ENCODE measurements at places on chromosomes 11 and 22.

DNA sequence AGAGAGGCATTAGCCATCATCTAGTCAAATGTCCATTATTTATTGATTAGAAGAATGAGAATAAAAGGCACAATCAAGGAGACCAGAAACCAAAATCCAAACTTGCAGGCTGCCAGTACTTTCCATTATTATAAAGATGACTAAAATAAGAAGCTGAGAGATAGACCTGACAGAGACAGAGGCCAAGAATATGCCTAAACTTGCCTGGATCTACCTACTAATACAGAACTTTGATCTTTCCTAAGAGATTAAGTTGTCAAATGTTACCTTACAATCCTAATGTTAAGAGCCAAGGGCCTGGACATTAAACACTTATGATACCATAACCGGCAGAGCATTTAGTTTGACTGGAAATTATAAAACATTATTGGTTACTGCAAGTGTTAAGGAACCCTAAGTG is 6.2 kb downstream of the LGR4 start:
- DNase-seq = no peak

- no peak for DNase-seq
These were observed 26.5 kb upstream of the TREH start for GRCh38 chr11:118705791-118706545.

DNA sequence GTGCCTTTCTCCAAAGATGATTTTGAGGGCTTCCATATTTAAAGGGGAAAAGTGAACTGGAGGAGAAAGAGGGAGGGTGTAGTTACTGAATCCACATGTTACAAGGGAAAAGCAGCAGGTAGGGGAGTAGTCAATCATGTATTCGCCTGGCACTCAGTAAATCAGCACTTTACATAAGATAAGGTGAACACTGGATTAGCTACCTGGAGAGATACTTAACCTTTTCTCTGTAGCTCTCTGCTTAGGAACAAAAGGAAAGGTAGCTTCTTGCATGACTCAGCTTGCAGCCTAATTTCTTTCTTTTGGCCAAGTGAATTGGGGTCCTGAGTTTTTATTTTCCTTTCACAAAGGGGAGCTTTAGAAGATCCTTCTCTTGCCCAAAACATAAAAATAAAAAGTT is 43.3 kb upstream of the PHF21B start:
- no peak for DNase-seq

DNA sequence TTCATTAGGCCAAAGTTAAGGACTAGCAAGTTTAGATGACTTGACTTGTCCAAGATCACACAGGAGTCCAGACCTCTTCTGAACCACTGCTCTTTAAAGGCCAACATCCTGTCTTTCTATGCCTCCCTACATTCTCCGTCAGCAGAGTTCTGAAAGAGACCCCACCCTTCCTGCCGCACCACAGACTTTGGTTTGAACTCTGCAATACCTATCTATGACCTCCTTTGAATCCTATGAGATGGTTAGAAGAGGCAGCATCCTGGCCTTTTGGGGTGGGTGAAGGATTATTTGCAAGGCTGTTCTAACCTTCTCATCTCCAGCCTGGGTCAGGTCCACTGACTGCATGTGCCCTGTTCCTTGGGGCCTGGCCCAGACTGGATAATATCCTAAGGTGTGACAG is 4.3 kb upstream of the RRM1 start:
- no peak for DNase-seq

GRCh38 chr22:28047740-28048139 is 128.7 kb upstream of the PITPNB start:
- no peak for DNase-seq

GRCh38 chr11:130721023-130721681 is 195.1 kb downstream of the SNX19 start:
- no peak for DNase-seq

DNA sequence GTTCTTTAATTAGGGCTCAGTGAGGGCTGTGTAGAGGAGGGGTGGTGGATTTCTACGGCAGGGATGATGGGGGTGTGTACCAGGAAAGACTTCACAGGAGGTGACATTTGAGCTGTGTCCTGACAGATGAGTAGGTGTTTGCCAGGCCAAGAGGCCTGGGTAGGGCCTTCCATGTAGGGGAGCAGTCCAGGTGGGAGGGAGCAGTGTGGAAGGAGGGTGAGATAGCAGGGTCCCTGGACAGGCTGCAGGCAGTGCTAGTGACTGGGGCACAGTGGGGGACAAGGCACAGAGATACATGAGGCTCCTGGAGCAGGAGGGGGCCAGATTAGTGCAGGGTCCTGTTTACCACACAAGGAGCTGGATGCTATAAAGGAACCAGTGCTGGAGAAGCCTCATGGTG is 147.9 kb upstream of the CADM1 start:
- DNase-seq = no peak

DNA sequence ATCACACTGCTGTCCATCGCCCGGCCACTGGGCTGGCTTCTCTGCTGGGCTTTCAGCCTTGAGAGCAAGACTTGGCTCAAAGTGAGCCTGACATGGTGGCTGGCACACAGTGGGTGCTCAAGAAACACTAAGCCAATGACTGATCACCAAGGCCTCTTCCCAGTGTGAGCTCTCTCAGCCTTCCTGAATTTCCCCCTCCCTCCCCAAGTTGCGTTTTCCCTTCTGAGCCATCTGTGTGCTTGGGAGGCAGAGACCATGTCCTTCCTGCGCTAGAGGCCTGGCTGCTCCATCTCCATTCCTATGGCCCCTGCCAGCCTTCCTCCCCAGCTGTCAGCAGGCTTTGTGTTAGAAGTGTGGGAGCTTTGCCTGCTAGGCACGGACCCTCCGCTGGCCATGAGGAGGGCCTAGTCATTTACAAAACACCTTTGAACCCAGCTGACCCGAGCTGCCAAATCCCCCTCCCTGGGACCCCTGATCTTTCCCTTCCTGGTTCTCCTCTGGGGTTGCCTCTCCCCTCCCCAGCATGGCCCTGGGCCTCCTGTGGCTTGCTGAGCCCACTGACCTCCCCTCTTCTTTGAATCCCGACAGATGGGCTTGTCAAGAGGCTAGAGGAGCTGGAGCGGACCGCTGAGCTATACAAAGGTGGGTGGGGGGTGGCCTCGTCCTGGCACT is 13.2 kb downstream of the PICK1 start:
- peak; percentile 77 for DNase-seq

- DNase-seq = no peak
These were observed 397.4 kb downstream of the SOX6 start for GRCh38 chr11:15958910-15959309.

- no peak for DNase-seq
These were observed 2.4 kb downstream of the FUT4 start for GRCh38 chr11:94546162-94546470.

DNA sequence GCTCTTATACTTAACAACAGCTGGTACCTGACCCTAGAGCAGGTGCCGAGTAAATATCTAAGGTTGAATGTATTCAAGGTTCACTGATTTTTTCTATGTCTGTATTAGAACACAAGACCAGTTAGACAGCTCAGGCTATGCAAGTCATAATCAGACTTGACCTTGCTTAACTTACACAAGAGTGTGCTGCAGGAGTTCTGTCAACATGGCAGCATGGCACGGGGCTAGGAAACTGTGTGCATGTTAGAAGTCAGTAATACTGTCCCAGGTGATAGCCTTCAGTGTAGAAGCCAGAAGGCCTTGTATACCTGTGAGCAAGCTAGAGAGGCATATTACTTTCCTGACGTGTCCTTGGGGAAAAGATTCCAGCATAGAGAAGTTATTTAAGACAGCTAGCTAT is 253.1 kb downstream of the FAT3 start:
- DNase-seq = no peak

GRCh38 chr11:61928606-61929005 is 11.2 kb upstream of the RAB3IL1 start:
- no peak for DNase-seq

DNA sequence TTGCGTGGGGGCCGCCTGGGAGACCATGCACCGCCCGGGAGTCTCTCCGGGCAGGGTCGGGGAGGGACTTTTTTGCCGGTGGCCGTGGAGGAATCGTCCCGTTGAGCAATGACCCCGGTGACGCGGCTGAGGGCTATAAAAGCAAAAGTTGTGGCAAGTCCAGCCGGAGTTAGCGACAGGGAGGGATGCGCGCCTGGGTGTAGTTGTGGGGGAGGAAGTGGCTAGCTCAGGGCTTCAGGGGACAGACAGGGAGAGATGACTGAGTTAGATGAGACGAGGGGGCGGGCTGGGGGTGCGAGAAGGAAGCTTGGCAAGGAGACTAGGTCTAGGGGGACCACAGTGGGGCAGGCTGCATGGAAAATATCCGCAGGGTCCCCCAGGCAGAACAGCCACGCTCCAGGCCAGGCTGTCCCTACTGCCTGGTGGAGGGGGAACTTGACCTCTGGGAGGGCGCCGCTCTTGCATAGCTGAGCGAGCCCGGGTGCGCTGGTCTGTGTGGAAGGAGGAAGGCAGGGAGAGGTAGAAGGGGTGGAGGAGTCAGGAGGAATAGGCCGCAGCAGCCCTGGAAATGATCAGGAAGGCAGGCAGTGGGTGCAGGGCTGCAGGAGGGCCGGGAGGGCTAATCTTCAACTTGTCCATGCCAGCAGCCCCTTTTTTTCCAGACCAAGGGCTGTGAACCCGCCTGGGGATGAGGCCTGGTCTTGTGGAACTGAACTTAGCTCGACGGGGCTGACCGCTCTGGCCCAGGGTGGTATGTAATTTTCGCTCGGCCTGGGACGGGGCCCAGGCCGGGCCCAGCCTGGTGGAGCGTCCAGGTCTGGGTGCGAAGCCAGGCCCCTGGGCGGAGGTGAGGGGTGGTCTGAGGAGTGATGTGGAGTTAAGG is at the start of gene NEAT1:
NEAT1 (plus strand) TSS at position 166 of the 883 bp plus-strand sequence.
- peak; percentile 5 for DNase-seq

- no peak for DNase-seq
These were observed 16.9 kb downstream of the CTTN start for GRCh38 chr11:70415191-70415590.

- DNase-seq = no peak
These were observed 33.8 kb downstream of the HIRA start for GRCh38 chr22:19397734-19398104.

- DNase-seq = no peak
These were observed 2.6 kb downstream of the PCNX3 start for GRCh38 chr11:65617990-65618751.

GRCh38 chr11:66124564-66124963 is 54.5 kb downstream of the PACS1 start:
- DNase-seq = no peak

DNA sequence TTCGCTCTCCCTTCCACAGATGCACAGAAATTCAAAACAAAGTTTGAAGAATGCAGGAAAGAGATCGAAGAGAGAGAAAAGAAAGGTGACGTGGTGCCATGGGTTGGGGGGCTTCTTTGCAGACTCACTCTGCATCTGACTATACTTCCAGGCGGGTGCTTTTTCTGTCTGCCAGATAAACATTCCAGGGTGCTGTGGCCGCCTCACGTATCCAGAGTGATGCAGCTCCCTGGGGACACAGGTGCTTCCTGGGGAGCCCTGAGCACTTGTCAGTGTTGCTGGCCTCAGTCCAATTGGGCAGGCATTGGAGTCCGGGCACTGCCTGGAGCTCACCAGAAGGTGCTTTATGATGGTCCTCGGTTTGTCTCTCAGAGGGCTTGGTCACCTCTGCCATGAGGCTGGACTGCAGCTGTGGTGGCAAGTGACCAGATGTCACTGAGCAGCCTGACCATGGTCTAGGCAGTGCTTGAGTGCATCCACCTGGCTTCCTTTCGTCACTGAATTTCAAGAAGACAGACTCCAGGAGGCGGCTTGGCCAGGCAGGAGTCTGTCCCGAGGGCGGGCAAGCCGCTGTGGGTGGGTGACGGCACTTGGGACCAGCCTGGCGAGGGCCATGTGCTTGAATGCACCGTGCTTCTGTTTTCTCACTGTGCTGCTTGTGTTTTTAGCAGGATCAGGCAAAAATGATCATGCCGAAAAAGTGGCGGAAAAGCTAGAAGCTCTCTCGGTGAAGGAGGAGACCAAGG is 5.1 kb upstream of the ZDHHC8 start:
- DNase-seq = no peak

Data from WERI-Rb-1 (cell line).